Stimulated activated CD8-positive, alpha-beta memory T cell treated with anti-CD3 and anti-CD28 coated beads, Interleukin-15, amount 100 ng/mL, for 1 hour (primary cell): ENCODE measurements at places on chromosomes 2 and 18.

GRCh38 chr2:224984637-224985036 is 57.6 kb downstream of the DOCK10 start:
- DNase-seq, result no peak

DNA sequence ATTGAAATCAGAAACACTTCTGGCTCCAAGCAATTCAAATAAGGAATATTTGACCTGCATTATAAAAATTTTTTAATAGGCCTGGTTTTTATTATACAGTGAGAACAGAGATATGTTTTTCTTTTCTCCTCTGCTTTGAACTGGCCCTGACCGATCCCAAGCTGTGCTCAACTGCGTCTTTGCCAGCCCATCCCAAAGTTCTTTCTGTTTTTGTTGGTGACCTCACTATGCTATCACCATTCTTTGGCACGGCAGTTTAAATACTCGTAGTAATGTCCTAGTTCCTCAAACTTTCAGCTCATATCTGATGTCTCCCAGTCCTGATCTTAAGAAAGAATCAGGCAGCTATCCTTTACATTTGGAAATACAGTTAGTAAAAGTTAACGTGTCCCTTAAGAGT is 42.3 kb upstream of the NETO1 start:
- DNase-seq, result no peak

DNA sequence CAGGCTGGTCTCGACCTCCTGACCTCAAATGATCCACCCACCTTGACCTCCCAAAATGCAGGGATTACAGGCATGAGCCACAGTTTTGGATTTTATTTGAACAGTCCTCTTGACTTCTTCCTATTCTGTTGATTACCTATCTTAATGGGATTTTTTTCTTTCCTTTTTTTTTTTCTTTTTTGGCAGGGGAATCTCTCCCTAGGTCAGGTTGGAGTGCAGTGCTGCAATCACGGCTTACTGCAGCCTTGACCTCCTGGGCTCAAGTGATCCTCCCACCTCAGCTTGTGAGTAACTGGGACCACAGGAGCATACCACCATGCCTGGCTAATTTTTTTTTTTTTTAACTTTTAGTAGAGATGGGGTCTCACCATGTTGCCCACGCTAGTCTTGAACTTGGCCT is 2.8 kb downstream of the MTHFD2 start:
- DNase-seq, result no peak

- DNase-seq, result no peak
Observed at GRCh38 chr2:121303531-121304263, 18.7 kb upstream of the TFCP2L1 start.

DNA sequence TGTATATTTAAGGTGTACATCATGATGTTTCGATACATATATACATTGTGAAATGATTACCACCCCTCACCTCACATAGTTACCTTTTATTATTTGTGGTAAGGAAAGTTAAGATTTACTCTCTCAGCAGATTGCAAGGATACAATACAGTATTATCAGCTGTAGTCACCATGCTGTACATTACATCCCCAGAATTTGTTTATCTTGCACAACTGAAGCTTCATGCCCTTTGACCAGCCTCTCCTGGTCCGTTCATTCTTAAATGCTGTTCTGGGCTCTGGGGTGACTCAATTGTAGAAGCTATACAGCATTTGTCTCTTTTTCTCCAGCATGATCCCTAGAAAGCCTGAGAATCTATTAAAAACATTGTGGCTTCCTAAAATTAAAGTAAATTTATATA is 90.8 kb downstream of the PTPRM start:
- DNase-seq, result no peak

DNA sequence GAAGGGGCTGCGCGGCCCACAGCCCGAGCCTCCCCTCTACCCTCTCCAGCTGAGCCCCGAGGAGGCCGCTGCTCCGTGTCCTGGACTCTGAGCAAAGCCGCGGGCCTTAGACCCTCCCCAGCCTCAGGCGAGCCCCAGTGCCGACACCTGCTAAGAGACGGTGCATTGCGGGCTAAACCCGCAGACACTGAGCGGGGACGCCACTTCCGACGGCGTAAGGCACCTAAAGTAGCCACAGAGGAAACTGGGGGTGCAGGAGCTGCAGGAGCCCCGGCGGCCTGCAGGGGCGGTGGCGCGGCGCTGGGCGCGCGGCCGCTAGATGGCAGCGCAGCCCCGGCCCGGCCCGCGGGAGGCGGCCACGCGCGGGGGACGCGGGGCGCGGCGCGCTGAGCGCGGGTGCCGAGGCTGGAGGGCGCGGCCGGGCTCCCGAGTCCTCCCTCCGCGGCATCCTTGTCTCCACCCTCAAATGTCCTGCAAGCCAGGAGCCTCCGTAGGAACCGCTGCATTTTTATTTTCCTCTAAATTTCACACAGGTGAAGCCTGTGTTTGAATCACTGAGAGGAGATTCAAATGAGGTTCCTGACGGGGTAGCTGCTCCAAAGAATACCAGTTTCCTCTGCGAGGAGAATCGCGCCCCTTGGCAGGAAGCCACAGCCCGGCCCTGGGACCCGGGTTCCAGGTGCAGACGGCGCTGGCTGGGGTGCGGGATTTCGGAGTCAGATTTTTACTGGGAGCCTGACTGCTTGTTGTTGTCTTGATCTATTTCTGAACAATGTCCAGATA is 650.5 kb downstream of the GALR1 start:
- no peak for DNase-seq

DNA sequence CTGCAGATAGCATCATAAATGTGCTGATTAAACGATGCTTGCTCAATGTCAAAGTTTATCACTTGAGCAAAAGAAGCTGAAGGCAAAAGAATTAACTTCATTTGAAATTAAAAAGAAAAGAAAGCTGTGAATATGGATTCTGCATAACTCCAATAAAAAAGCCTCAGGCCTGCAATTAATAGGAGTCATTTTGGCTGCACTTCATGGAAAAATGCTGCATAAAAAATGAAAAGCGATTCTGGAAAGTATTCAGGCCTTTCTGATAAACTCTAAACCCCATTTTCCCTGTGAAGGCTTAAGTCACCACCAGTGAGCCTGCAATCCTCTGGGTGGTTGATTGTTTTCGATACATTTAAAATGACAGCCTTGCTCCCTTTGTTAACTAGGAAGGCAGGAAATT is 1793.4 kb downstream of the SUCLG1 start:
- DNase-seq, result no peak

GRCh38 chr2:19890104-19890503 is 11.7 kb downstream of the TTC32 start:
- DNase-seq, result no peak

DNA sequence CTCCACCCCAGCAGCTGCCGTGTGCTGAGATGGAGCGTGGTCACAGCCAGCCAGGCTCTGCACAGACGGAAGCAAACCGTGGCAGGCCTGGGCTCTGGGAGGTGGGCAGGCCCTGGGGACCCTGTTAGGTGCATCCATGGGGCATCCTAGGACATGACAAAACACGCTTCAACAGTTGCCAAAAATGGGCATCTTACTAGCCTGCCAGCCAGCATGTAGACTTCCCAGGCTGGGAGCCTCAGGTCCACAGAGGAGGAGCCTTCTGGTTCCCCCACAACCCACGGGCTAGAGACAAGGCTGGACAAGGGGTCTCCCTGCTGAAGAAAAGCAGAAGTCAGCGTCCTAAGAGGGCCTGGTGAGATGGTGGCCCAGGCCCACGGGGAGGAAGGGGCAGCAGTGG is 139.5 kb downstream of the HDAC4 start:
- no peak for DNase-seq

GRCh38 chr2:170929686-170930050 is 615 bp downstream of the GORASP2 start:
- DNase-seq, result no peak

DNA sequence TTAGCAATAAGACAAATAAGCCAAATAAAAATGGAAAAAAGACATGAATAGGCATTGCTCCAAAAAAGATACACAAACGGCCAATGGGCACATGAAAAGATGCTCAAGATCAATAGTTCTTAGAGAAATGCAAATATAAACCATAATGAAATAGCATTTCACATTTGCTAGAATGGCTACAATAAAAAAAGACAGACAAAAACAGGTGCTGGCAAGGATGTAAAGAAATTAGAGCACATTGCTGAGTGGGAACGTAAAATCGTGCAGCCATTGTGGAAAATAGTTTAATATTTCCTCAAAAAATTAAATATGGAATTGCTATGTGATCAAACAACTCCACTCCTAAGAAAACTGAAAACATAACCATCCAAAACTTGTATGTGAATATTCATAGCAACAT is 160.0 kb upstream of the SPATS2L start:
- no peak for DNase-seq

GRCh38 chr18:77079954-77080682 is 52.5 kb downstream of the MBP start:
- no peak for DNase-seq

DNA sequence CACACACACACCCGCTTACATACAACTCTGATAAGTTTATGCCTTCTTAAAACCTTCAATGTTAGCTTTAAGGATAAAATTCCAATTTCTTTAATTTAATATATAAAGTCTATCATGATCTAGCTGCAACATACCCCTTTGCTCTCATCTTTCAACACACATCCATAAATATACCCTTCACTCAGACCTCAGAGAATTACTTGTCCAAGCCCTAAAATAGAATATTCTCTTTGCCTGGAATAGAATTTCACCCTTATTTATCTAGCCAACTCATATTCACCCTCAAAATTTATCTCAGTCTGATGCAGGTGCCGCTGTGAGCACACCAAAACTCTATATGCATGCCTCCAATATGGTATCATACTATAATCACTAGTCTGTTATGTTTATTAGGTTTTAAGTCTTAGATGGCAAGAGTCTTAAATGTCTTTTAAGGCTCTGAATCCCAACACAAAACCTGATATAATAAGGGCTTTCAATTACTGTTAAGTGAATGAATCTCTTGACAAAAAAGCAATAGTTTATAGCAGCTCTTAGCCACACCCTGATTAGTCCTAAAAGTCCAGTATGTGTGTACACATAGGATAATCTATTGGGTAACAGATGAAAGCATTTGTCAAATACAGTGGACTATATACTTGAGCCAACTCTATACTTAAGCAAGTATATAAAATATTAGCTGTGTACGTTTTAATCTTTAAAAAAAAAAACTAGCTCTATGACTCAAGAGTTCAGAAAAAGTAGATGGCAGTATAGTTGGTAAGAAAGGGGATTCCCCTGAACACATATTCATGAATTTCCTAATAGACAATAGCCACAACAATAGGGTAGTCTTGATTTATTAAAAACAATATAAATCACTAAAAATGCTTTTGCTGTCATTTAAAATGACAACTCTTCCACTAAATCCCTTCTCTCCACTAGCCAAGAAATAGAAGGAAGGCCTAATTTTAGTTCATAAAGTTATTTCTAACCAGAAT is 144.5 kb downstream of the EXOC6B start:
- no peak for DNase-seq

DNA sequence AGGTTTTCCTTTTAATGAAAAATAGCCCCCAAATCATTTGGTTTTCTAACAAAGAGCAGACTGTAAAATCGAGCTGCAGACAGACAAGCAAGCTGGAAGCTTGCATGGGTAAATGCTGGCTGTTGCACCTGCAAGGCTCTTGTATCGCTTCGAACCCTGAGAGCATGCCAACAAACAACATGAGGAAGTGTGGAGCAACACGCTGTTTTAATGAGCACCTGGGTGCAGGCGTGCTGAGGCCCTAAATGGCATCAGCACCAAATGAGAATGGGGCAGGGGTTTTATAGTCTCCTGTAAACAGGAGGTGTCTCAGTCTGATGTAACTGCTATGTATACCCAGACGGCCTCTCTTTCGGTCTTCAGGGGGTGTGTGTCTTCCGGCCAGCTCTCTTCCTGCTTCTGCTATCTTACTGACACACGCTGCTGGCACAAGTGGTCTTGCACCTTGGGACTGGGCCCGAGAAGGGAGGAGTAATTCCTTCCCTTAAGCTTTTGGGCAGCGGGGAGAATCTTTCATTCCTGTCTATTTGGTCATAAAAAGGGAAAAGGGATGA is 31.9 kb upstream of the CDH2 start:
- no peak for DNase-seq

DNA sequence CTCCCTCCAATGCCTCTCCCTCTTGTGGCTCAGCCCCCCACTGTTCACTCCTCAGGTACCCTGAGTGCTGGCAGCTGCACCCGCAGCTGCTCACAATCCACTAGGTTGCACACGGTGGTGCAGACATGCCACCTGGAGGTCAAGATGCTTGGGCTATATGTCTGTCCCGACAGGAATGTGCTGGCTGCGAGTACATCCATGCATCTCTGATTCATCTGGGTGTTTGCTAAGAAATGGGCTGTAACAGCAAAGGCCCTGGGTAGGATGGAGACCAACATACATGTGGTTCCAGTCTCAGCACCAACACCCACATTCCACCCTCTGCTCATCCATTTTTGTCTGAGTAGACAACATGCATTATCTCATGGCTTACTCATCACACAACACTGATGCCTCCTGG is 31.3 kb downstream of the ANKMY1 start:
- DNase-seq, result no peak

DNA sequence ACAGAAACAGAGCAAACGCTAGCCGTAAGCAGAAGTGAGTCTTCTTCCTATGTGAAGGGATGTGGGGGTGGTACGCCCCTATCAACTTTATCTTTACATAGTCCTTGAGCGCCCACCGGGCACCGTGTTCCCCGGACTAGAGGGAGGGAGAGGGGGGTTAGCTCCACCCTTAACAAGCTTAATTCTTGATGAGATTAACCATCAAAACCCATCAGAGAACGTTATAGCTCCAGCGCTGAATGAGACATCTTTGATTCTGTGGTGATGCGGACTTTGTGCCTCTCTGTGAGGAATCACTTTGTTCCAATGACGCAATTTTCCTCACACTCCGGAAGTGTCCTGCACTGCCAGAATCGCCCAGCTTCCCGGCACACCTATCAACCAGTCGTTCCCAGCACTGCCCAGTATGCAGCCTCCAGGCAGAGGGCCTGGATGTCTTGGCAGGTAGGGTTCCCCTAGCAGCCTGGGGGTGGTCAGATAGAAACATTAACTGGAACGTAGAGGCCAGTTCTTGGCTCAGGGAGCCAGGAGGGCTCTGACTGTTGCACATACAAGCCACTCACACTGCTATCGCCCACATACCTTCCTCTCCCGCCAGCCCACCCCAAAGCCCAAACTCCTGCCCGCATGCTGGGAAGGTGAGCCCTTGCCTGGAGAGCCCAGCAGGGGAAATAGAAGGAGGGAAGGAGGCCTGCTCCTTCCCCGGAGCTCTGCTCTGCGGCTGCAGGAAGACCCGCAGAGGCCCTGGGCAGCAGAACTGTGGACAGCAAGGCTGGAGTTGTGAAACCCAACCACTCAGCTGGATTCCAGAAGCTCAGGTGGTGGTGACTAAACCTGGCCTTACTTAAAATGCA is 1.9 kb upstream of the ODC1 start:
- DNase-seq, result no peak

DNA sequence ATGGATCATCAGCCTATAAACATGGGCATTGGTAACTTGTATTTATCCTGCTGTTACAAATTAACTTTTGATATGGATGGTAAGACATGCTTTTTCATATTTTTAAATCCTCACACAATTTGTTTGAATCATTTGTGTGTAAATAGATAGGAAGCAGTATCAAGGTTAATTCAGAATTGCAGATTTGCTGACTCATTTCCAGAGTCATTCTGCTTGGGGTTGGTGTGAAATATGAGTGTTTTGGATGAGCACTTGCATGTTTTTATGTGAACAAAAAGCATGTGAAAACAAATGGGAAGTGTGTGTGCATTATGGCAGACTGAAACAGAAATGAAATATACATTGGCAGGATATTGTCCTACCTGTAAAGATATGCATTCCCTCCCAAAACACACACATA is 11.8 kb downstream of the CCDC85A start:
- no peak for DNase-seq

GRCh38 chr18:44799382-44799906 is 118.8 kb downstream of the SETBP1 start:
- DNase-seq, result no peak

GRCh38 chr2:226721541-226721940 is 78.1 kb downstream of the IRS1 start:
- DNase-seq, result no peak
